Activated CD8-positive, alpha-beta memory T cell treated with anti-CD3 and anti-CD28 coated beads for 48 hours (primary cell): ENCODE measurements at places on chromosomes 12 and 14.
A peak's percentile ranks its signal among the peaks of the same experiment; 100 is the strongest.

DNA sequence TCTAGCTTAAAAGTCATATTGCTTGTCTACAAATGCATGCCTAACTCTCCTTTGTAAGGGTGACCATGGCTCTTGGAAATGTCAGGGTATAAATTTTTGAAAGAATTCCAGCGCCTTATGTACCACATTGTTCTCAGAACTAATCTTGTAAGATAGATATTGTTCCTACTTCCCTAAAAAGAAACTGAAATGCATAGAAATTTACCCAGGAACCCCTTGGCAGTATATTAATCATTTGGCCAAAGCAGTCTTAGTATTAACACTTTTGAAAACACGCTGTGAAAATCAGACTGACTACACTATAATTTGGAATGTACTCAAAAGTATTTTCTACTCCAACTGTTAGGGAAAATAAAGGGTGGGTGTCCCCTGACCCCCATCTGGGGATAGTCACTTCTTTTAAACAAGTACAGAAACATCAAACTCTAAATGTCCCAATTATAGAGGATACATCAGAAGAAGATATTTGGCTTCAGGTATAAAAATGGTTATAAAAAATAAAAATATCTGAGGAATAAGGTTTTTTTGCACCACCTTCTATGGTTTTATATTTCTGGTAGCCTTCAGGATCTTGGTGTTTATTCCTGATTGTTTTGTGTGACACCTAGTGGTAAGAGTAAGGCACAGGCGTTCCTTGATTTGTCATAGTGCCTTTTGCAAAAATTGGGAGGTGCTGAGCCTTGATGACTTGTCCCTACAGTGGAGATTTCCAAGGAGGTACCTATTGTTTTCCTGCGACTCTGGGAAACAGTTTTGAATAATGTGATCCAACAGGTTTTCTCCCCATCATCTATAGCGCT is 2.2 kb upstream of the NFKBIA start:
- no peak for DNase-seq

GRCh38 chr12:116520225-116520760 is 38.9 kb upstream of the MAP1LC3B2 start:
- no peak for DNase-seq

- DNase-seq = no peak
Measured at GRCh38 chr12:51841727-51842126, 6.8 kb downstream of the FIGNL2 start.

GRCh38 chr12:129296671-129297070 is 443.4 kb downstream of the GLT1D1 start:
- no peak for DNase-seq

DNA sequence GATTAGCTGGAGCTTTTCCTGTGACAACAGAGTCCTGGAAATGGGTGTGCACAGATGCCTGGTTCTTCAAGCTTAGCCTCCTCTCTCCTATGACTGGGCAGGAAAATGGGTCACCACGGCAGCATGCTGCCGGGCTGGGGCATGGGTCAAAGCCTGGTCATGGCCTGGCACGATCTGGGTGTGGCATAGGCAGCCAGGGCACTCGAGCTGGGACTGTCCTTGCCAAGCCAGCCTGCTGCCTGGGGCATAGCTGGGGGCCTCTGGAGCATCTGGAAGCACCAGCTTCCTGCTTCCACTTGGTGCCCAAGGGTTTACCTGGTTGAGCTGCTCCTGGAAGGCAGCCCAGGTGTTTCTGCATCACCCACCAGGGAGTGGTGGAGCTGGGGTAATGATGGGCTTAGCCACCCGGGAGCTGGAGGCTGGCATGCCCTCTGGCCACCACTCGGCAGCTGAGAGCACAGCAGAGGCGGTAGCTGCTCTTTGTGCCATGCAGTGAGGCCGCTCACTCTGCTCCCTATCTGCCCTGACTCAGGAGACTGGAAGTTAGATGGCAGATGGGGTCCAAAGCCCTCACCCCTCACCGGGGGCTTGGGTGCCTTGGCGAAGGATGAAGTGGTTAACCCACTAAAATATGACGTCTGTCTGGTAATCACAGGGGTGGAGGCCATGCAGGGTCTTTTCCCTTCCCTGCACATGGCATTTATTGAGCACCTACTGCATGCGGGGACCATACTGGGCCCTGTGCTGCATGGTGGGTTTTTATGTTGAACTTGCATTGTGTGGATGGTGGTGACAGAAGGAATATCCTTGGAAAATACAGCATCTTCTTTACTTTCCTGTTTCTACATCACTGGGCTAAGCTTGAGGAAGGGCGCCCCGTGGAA is 1.7 kb downstream of the OTUB2 start:
- DNase-seq = no peak

DNA sequence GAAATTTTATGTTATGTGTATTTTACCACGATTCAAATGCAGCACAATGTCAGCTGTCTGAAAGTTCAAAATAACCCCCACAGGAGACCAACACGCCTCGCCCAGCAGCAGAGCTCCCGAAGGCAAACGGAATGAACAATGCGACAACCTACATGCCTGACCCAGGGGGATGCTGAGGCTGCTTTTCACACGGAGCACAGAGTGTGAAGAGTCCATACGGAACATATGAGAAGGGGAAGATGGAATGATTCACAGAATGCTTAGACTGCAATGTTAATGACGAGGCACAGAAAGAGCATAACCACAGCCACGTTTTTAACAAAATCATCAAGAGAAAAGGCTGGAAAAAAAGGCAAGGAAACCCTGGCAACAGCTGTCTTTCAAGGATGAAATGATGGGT is 22.6 kb downstream of the ZFYVE21 start:
- DNase-seq = no peak

DNA sequence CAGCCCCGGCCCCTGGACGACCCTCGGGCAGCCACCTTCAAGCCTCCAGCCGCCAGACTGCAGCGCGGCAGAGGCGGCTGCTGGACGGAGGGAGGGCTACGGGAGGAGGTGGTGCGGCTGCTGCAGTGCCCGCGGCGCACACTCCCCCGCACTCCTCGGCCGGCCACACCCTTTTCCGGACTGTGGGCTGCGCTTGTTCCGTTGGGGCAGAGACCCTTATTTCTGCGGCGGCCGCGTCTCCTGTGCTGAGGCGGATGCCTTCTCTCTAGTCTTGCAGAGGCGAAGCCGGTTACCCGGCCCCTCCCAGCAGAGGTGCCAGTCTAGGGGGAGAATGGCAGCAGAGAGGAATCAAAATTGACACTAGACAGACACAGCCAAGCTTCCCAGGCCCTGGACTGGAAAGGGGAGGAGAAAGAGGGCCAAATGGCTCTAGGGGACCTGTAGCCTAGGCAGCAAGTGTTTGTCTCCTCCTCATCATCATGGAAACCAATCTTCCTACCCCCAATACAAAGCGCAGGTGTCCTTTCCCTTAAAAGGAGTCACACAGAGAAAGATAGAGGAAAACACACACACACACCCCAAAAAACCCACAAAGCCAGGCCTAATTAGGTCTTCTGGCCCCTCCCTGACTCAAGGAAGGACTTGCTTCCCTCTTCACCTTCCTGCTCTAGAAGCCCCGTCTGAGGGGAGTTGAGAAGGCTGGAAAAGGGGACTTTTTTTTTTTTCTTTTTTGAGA is 1.3 kb downstream of the ESYT1 start:
- peak; percentile 76 for DNase-seq

GRCh38 chr14:50859296-50859624 is 12.6 kb upstream of the ABHD12B start:
- no peak for DNase-seq

GRCh38 chr14:102776761-102777710 is at the start of gene TRAF3:
TSS of gene TRAF3 (plus strand) at chr14:102777449. CDS start at chr14:102870202, 92,753 bp downstream.
- DNase-seq = peak; percentile 47

DNA sequence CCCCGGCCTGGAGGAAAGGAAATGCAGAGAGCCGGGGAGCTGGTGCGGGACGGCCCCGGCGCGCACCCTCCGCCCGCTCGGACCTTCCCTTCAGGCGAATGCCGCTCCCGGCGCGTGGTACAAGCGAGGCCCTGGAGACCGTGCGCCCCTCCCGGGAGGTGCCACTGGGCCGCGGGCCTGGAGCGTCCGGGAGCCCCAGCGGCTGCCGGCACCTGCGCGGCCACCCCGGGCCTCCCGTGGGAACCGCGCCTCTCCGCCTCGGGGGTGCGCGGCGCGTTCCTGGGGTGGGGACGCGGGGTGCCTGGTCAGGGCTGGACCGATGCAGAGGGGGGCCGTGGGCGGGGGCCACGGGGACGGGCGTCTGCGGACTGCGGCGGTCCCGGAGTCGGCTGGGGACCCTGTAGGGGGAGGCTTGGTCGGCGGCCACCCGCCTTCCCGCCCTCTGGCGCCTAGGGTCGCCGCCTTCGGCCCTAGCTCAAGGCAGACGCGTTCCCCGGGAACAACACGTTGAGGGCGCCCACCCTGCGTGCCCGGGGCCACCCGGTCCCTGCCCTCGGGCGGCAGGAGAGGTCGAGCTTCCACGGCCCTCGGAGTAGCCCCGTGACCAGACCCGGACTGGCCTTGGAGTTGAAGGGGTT is 599 bp downstream of the PAPLN start:
- no peak for DNase-seq

DNA sequence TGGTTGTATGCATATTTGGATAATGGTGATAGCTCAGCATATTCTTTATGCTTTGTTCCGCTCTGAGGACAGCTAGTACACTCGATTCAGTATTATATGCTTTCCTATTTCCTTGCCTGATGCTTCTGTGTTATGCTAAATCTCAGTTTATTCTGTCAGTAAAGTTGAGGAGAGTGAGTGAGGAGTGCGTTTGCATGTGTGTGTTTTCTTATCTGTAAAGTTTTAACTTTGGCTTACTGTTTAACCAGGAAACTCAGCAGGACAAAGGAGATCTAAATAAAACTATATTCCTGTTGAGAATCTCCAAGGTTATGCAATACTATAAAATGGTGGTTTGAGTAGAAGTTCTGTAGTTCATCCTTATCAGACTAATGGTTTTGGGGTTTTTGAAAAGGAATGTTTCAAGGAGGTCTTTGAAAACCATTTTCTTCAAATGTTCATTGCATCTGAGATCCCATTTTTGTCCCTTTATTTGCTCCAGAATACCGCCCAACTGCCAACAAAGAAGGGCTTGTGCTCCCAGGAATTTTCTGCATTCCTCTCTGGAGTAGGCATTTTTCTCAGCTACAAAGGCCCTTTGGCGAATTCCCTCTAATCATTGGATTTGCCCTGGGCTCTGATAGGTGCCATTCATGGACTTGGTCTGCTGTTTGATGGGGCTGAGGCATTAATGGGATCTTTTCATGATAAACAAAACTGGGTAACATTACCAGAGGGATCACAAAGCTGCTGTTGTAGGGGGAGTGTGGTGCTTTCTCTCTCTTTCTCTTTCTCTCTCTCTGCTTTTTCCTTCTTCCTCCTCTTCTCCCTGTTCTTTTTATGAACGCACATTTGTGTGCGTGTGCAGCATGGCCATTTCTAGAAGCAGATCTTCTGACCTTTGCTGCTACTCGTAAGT is 71.7 kb downstream of the HMGA2 start:
- no peak for DNase-seq

DNA sequence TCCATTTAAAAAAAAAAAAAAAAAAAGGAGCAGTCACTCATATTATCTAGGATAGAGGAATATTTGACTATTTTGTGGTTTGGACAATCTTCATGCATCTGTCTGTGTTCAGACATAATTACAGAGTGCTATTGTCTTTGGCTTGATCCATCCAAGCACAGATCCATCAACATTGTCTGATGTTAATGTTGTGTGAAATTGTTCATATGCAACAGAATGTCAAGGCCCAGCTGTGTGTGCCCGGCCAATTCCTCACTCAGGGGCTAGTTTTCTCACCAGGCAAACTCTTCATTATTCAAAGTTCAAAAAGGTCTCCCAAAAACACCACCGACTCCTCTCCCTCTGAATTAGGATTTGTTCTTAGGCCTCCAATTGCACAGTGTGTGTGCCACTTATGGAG is 324.9 kb upstream of the TMTC1 start:
- no peak for DNase-seq

DNA sequence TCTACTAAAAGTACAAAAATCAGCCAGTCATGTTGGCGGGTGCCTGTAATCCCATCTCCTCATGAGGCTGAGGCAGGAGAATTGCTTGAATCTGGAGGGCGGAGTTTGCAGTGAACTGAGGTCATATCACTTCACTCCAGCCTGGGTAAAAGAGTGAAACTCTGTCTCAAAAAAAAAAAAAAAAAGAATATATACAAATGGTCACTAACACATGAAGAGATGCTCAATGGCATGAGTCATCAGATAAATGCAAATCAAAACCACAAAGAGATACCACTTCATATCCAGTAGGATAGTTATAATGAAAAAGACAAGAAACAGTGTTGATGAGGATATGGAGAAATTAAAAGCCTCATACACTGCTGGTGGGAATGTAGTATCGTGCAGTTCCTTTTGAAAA is 33.6 kb upstream of the METAP2 start:
- no peak for DNase-seq

DNA sequence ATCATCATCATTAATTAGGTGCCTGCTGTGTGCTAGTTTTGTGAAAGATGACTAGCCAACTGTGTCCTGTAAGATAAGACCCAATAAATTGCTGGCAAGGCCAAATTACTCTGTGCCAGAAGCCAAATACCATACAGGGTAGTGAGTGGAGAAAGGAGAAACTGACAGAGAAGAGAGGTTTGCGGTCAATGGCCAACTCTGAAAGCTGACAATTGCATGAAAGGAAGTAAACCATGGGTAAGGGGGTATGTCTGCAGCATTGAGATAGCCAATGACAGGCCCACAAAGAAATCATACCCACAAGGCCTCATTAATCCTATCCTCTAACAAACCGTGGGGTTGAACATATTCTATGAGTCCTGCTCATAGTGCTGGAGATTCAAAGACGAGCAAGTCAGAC is 236.6 kb upstream of the CCDC196 start:
- no peak for DNase-seq

DNA sequence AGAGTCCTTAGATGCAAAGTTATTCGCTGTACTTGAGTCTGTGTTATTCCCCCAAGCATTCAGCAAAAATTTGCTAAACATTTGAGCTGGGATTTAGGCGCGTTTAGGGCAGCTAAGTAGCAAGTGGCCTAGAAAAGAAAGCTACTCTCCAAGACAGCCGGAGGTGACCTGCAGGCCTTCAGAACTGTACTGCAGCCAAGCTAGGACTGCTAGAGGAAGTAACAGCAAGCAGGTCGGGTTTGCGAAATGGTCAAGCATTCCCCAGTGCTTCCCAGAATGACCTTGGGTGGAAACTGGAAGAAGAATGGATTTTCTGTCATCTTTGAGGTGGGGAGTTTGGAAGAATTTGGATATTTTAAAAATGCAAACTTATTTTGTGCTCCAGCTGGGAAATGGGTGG is 287.5 kb downstream of the FOXN3 start:
- DNase-seq = no peak

DNA sequence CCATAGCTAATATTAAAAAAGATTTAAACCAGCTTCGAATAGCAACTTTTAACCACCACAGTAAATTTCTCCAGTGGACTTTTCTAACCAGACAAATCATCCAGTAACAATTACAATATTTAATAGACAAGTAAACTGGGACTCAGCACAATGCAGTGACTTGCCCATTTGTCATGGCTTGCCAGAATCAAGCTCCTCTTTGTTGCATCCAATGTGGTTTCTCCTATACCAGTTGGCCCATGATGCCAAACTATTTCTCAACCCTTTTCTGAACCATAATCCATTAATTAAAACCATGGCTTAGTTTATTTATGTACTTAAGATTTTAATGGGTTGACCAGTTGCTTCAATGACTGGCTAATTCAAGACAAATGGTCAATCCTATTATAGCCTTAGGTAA is 64.4 kb downstream of the DIO2 start:
- DNase-seq = no peak

GRCh38 chr12:94418517-94418916 is 41.1 kb downstream of the CEP83 start:
- no peak for DNase-seq
